A172 (cell line): ENCODE measurements at places on chromosomes 13 and 19. TPM values are rescaled to one million over a fixed set of nuclear protein-coding genes. Genes with fewer than 3 reads are reported as not detected.

The CCDC169 gene
- 7.0 and 9.2 TPM in 2 replicates for total RNA-seq

The CD37 gene
- total RNA-seq: not detected in 2 replicates

The LILRA6 gene
- total RNA-seq: not detected in 2 replicates

The APOC4 gene
- not detected in 2 replicates for total RNA-seq

The ZNF91 gene
- 10.0 and 14.8 TPM in 2 replicates for total RNA-seq

The VSIG10L gene
- 0.31 and 0.79 TPM in 2 replicates for total RNA-seq

The FFAR2 gene
- not detected in 2 replicates for total RNA-seq

The GZMM gene
- total RNA-seq: not detected in 2 replicates

The FOSB gene
- 0.17 TPM in 1 of 2 replicates, not detected in the other for total RNA-seq

The NOVA2 gene
- 0.17 and 0.53 TPM in 2 replicates for total RNA-seq

The ZNF491 gene
- total RNA-seq: not detected in 2 replicates

The RDH8 gene
- total RNA-seq: not detected in 2 replicates

The FARP1 gene
- total RNA-seq: 16.4 and 18.2 TPM in 2 replicates

The BRCA2 gene
- total RNA-seq: 9.7 and 13.0 TPM in 2 replicates

The MUC16 gene
- total RNA-seq: 0.02 TPM in 1 of 2 replicates, not detected in the other

The SIGLEC11 gene
- total RNA-seq: not detected in 2 replicates

The ATP13A1 gene
- 48.5 and 93.1 TPM in 2 replicates for total RNA-seq

The GPC6 gene
- 5.1 and 6.1 TPM in 2 replicates for total RNA-seq

The ACP7 gene
- total RNA-seq: 0.03 and 0.31 TPM in 2 replicates

The FGF9 gene
- total RNA-seq: not detected in 2 replicates

The ZNF570 gene
- total RNA-seq: 0.12 TPM in 1 of 2 replicates, not detected in the other

The FXYD7 gene
- total RNA-seq: not detected in 2 replicates
